Upper lobe of left lung (tissue), 6 donors: ENCODE measurements at places on chromosomes 12 and 14.

- DNase-seq = no peak
Observed at GRCh38 chr12:83954956-83955601, 957.5 kb downstream of the SLC6A15 start.

DNA sequence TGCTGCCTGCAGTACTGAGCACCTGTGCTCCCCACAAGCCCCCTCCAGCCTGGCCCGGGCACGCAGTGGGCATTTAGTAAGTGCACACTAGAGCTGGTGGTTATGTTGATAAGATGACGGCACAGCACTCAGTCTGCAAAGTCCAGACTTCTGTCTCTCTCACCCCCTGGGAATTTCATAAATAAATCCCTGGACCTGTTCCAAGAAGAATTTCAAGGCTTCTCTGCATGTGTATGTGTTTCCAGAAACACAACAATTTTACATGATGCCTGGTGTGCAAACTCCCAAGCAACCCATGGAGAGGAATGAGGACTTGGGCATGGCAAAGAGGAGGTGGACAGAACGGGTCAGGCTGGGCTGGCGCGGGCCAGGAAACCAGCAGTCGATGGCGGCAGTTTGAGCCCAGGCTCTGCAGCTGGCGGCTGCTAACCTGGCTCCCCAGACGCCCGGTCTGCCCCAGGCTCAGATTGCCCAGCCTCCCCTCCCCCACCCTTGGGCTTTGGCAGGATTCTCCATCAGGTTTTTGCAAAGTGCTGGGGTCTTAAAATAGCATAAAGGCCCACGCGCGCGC lies 10.4 kb upstream of the ACVR1B start:
- peak; percentile 49 for DNase-seq

DNA sequence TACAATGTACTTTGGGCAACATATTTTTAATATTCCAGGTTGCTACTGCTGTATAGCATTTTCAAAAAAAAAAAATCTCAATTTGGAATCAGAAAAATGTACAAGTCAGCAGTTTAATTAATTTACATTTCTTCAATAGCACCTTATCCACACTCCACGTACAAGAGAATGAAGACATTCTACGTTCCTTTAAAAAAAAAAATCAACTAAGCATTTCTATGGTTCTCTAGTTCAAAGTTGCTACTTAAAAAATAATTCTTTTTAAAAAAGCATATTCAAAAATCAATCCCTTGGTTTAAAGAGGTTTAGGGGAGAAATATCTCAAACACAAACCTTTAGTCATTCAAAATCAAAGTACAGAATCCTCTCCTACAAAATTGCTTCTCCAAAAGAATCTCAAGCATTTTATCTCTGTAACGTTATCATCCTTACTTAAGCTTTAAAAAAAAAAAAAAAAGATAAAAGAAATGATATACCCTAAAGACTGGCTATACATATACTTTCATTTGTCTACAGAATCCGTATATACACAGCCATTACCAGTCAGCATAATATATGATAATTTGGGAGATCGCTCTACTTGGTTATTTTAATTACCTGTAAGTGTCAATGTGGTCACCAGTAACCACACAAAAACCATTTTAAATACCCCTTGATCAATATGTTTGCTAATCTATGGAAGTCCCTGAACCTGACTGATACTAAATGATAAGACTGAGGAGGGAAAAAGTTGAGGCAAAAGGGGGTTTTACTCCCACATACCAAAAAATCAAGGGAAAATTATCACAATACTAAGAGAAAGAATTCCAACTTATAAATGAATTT lies 2.7 kb downstream of the MED13L start:
- no peak for DNase-seq

DNA sequence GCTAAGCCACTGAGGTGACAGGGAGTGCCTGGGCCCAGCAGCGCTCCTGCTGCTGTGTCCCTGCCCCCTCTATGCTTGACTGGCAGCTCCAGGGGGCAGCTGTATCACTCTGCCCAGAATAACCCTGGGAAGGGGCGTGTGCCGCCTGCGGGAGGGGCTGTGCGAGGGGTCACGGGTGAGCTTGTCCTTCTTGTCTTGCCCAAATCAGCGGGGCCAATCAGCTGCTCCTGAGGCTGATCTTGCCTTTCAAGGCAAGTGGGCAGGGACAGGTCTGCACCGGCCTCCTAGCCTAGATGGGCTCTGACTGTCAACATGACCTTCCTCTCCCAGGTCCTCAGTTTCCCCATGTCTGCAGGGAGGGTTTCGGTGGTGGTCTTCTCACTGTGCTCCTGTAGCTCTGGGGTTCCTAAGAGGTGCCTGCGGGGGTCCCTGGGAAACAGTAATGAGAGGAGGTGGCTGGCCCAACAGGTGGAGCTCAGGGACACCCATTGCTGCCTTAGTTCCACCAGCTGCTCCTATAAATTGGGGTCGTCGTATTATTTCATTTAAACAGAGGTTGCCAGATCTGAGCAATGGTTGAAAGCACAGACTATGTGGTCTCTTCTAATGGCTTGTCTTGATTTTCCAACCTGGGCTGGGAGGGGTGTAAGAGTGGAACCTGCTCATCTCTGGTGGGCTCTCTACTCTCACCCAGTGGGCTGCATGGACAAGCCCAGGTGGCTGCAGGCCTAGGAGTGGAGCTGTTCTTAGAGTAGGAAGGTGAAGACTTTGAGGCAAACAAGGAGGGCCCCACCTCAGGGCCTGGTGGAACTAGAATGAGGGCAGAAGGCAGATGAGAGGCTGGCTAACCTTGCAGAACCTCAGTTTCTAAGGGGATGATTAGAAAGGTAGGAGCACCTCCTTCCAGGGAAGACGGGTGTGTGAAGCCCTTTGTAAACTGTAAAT lies 11.7 kb downstream of the RTL1 start:
- no peak for DNase-seq

GRCh38 chr12:57063991-57064685 lies 14.2 kb upstream of the MYO1A start:
- DNase-seq = no peak

- no peak for DNase-seq
Observed at GRCh38 chr12:23781118-23781517, 168.4 kb downstream of the SOX5 start.

GRCh38 chr14:75307700-75308379 lies 29.2 kb downstream of the FOS start:
- peak; percentile 88 for DNase-seq

- DNase-seq = no peak
Observed at GRCh38 chr12:71524626-71525025, 85.0 kb downstream of the LGR5 start.

DNA sequence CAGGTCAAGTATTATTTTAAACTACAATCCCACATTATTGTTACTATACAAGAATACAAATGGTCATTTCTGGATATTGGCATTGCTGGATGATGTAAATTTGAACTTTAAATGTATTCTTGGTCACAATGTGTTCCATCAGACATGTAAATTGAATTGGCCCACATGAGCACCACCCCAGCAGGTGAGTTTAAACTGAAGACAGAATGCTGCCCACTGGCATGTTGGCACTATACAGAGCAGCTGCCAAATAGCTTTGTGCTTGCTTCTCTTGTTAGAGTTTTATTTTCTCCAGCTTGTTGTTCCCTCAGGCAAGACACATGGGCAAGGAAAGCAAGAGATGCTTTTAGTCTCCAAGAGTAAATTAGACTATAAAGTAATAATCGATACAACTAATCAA lies 98.6 kb downstream of the C12orf50 start:
- no peak for DNase-seq

- no peak for DNase-seq
Observed at GRCh38 chr12:54740882-54741281, 92.7 kb upstream of the DCD start.

DNA sequence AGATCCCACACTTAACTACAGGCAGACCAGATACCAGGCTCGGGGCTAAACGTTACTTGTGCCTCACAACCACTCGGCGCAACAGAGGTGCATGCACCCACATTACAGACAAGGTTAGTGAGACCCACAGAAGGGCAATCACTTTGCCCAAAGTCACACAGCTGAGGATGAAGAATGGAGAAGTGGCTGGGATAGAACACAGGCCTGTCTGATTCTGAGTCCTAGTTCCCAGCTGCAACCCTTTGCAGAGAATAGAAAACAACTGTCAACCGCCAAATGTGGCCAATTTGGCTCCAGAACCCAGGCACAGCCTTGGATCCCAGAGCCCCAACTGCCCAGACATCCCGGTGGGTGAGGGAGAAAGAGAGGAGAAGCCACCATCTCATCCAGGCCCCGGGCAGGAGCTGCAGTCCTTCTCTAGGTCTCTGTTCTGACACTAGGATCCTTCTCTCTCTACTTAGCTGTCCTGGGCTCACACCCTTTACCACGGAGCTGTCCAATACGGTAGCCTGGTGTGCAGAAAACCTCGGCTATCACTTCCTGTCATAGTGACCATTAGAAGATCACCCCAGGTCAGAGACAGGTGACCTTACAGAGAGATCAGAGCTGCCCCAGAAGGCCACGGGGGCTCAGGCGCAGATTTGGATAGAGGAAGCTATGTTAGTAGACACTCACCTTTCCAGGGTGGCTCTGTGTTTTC lies 59.1 kb downstream of the FAM222A start:
- DNase-seq = peak; percentile 19

DNA sequence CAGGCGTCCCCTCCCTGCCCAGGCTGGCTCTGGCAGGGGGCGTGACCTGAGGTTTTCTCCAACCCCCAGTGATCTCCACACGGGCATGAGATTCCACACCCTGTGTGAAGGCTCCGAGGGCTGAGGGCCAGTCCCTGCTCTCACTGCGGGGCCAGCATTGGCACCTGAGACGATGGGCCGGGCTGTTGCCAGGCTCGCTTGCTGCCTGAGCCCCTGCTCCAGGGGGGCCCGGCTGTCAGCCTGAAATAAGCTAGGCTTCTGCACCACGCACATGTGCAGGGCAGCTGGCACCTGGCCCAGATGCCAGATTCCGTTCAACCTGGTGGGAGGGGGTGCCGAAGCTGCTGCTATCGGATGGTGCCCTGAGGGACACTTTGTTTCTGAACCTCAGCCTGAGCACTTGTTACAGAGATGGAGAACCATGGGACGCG lies 196.5 kb upstream of the PRMT8 start:
- DNase-seq = no peak

GRCh38 chr14:24353559-24354481 lies 14.0 kb upstream of the RIPK3 start:
- DNase-seq = no peak

GRCh38 chr14:66472251-66472650 lies 13.9 kb upstream of the CCDC196 start:
- DNase-seq = no peak

DNA sequence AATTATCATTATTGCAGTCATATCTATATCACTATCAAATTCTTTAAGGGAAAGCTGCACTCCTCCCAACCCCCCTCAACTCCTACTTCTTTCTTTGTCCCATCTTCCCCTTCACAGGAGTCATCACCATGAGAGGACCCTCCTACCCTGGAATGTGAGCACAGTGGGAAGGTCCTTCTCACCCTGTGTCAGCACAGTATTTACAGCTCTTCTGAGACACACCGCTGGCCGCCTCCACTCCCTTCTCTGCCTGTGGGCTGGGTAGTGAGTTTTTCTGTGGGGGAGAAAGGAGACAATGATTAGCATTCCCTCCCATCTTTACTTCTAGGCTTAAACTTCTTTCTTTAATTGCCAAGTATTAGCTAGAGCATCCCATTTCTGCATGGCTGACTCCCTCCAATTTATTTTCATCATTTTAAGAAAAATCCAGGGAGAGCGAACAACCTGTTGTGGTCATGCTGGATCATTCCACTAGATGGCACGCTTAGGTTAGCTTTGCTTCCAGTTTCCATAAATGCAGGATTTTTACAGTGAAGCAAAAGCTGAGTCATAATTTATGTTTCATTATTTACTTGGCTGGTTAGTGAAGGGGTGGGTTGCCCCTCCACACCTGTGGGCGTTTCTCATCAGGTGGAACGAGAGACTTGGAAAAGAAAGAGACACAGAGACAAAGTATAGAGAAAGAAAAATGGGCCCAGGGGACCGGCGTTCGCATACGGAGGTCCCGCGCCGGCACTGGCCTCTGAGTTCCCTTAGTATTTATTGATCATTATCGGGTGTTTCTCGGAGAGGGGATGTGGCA lies 188.5 kb downstream of the ALX1 start:
- peak; percentile 18 for DNase-seq

- DNase-seq = no peak
Observed at GRCh38 chr12:90937651-90938050, 17.3 kb downstream of the CCER1 start.

DNA sequence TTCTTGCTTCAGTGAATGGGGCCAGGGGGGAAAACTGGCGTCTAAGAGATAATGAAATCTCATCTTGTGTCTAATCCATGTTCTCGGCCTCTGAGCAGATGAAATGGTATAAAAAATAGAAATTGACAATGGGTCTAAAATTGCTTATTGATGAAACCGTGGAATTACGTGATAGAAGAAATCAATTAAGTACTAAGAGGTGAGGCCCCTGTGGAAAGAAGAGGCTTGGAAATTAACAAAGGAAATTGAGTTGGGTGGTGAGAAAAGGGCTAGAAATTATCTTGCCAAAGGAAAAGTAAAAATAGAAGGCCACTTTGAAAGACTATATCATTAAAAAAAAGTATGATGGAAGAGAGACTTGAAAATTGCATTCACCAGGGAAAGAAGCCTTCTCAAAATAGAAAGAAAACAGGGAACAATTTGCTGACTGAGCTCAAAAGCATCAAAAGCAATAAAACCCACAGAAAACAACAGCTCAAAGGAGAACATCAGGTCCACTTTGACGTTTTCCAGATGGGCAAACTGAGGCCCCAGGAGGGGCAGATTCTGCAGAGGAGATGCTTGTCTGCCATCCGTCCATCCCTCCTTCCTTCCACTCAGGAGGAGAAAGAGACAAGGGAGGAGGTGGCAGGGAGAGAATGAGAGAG lies 226.1 kb upstream of the RTL1 start:
- DNase-seq = no peak

GRCh38 chr14:72651081-72651480 lies 242.8 kb downstream of the DPF3 start:
- peak; percentile 44 for DNase-seq

GRCh38 chr12:52461693-52462092 lies 9.7 kb upstream of the KRT6B start:
- DNase-seq = no peak

DNA sequence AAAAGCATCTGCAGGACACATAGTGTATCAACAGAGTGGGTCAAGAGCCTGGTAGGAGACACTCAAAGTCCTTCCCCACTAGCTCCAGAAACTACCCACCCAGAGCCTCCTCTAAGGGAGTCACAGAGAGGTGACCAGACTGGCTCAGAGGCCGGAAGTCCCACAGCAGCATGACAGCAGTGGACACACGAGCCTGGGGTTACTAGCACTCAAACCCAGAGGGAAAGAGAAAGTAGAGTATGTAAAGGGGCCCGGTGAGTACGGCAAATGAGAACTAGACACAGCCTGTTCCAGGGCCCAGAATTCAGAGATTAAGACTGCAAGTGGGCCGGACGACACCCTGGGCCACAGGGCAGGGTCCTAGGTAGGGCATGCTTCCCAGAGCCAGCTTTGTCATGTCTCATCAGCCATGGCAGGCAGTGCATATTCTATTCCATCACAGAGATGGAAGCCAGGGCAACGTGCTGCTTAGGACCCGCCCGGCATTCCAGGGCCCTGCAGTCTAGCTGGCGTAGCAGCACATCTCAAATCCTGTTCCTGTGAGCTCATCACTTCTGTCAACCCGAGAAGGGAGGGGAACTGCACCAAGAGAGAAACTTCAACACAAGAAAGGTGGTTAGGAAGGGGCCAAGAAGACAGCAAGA lies 4.2 kb downstream of the IFFO1 start:
- DNase-seq = no peak
